T-helper 2 cell treated with Interferon-gamma antibody and Interleukin-4, amounts not matched to agents 5 μg/mL and 100 μg/mL, for 36 hours (primary cell): ENCODE measurements at places on chromosomes 4 and X.

DNA sequence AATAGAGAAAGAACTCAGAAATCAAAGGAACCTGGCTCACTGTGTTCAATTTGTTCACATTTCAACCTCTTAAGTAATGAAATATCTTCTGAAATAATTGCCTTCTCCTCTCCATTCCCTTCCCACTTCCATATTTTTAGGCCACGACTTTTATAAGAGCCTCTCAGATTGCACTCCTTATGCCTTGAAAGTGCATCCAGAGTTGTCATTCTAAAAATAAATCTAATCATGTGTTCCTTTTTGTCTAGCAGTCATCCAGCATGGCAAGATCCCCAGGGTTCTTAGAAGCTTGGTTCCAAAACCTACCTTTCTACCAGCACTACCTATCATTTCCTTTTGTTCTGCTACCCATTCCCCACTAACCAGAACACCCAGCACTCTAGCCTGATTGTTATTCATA lies 42.4 kb upstream of the RPA4 start:
- DNase-seq, result no peak

GRCh38 chrX:71214604-71215337 lies 8.3 kb upstream of the GJB1 start:
- DNase-seq, result no peak

DNA sequence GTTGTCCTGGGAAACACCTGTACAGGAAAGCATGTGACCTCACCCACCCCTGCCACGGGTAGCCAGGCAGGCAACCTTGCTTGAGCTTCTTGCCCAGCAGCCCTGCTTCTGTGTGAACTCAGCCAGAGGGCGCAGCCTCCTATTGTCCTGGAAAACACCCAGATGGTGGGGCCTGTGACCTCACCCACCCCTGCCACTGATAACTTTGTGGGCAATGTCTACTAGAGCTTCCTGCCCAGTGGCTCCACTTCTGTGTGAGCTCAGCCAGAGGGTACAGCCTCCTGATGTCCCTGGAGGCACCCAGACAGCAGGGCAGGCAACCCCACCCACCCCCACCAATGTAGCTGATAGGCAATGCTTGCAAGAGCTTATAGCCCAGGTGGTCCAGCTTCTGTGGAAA lies 146.3 kb downstream of the DTHD1 start:
- DNase-seq, result no peak

- DNase-seq, result no peak
These were observed 17.9 kb upstream of the PDE5A start for GRCh38 chr4:119646347-119647071.

DNA sequence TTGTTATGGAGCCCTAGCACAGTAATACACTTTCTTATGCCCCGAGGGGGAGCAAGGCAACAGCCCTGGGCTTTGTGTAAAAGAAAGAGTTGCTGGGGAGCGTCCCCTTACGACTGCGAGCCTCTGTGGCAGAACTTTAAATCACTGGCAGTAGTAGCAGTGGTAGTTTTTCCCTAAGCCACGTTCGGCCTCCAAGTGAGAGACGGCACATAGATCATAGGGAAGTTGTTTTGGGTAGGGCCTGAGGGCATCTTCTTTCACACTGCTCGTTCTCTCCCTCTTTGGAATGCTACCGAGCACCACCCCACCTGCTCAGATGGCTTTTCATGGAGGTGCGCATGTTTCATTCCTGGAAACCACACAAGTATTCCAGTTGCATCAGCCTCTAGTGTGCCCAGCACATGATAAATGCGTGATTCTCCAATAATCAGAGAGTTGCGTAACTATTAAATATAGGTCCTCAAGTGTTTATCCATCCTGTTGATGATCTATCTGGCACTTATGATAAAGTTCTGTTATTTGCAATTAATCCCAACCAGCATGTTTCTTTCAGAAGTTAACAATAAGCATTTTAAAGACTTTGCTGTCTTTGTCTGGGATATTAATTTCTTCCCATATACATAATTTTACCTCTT lies 7.0 kb upstream of the SYNPO2 start:
- no peak for DNase-seq

GRCh38 chrX:110310896-110311295 lies 7.0 kb downstream of the AMMECR1 start:
- DNase-seq, result peak; percentile 37

DNA sequence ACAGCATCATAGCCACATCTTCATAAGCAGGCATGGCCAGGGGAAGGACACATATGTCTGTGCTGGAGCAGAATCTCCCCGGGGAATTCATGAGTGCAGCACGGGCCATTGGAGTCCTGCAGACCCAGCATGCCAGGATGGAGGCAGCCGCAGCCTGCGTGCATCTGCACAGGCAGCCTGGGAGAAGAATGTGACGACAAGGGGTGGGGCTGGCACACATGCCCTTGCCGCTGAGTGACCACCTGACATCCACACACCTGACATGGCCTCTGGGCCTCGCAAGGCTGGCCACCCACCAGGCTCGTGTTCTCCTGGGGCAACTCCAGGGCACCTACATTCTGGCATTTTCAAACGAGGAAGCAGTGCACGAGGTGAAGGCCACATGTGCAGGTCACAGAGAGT lies 66.2 kb upstream of the AFAP1 start:
- DNase-seq, result no peak

- DNase-seq, result no peak
These were observed 363.0 kb upstream of the ZCCHC13 start for GRCh38 chrX:73940893-73941470.

DNA sequence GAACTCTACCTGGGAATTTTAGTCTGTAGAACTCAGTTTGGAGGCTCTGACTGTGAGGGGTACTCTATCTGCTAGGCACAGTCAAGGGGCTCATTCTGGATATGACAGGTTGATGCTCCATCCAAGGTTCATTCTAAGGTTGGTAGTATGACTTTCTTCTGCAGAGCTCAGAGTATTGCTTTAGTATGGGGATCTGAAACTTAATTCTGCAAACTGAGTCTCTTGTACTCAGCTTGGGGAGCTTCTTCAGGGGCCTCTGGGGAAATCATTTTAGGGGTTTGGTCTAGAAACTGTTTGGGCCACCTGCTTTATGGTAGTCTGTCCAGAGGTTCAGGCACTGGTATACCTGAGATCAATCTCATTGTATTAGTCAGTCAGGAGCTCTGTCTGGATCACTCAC lies 9.7 kb upstream of the TSR2 start:
- DNase-seq, result no peak

DNA sequence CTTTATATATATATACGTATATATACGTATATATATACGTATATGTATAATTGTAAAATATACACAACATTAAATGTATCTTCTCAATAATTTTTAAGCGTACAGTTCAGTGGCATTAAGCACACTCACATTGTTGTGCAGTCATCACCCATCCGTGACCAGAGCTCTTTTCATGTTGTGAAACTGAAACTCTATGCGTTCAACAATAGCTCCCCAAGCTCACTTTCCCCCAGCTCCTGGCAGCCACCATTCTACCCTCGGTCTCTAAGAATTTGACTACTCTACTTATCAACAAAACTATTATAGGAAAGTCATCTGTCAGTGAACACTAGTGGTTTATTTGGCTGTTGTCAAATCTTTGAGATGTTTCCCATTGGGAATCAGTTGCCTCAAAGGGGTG lies 621.8 kb upstream of the GALNT7 start:
- no peak for DNase-seq

GRCh38 chr4:102326951-102327350 lies 18.3 kb downstream of the SLC39A8 start:
- no peak for DNase-seq

DNA sequence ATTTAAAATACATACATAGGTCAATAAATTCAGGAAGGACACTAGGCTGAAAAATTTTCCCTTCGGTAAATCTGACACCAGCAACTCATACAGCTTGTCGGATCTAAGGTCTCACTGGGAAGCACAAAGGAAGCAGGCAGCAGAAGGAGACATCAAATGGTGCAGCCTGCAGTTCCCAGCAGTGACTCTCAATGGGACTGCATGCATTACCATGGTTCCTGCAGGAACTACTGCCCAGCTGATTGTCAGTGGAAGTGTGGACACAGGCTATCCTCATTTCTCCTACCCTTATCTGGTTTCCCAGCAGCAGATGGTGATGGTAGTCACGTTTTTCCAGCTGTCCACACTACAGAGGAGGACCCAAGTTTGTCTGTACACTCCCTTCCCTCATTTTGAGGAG lies 113.3 kb downstream of the PPP1R2C start:
- no peak for DNase-seq

DNA sequence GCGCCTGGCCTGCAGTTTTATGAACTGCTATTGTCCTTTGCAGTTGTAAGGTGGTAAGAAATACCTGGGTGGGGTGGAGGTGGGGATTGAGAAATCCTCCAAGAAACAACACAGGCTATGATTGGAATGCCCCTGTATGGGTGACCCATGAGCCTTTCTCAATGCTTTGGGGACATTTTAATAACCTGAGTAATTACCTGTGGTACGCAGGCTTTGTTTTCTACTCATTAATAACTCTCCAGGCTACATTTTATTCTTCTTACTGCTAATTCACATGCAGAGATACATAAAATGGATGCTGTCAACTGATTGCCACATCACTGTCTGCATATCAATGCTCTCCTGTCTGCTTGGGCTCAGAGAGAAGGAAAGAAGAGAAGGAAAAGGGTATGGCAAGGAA lies 41.8 kb downstream of the PHEX start:
- no peak for DNase-seq

- DNase-seq, result no peak
These were observed 19.9 kb downstream of the ARHGEF38 start for GRCh38 chr4:105572296-105572695.

GRCh38 chrX:106917830-106918500 lies 2.2 kb upstream of the CLDN2 start:
- no peak for DNase-seq

GRCh38 chr4:35963974-35964515 lies 280.3 kb downstream of the ARAP2 start:
- no peak for DNase-seq

DNA sequence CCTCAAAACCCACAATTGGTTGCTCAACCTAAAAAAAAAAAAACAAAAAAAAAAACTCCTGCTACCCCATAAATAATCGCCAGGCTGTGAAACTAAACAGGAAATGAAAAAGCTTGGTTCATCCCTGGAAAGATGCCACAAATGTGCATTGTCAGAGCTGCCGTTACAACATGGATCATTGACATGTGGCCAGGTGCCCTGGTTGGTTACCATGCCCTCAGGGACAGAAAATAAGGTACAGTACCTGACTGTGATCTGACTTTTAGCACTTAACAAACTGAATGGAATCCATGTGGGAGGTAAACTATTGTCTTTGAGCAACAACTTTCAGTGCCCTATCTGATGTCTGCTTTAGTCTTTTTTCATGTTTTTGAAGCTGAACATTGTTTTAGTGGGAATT lies 118.0 kb upstream of the RPL34 start:
- no peak for DNase-seq

DNA sequence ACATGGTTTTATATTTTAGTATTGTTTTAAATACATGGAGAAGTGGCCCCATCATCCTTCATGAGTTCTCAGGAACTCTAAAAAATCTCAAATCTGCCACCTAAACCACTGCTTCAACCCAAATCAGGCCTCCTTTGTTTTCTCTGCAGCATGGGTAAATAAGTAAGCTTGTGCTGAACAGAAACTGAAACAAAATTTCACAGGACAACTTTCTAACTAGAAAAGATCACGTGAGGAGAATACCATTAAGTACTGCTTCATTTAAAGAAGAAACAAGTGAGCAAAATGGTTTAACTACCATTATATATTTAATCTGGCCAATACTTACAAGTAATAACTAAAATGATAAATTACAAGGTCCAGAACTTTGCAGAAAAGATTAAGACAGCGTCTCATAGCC lies 2.5 kb downstream of the ARAP2 start:
- DNase-seq, result no peak

- DNase-seq, result peak; percentile 69
These were observed 11.2 kb upstream of the BCOR start for GRCh38 chrX:40108959-40109287.

GRCh38 chrX:12984603-12985319 lies 9.9 kb downstream of the TMSB4X start:
- DNase-seq, result peak; percentile 48

- no peak for DNase-seq
These were observed 76.1 kb downstream of the MANBA start for GRCh38 chr4:102684610-102685052.

- DNase-seq, result no peak
These were observed 2.1 kb upstream of the CCNG2 start for GRCh38 chr4:77154761-77155499.

DNA sequence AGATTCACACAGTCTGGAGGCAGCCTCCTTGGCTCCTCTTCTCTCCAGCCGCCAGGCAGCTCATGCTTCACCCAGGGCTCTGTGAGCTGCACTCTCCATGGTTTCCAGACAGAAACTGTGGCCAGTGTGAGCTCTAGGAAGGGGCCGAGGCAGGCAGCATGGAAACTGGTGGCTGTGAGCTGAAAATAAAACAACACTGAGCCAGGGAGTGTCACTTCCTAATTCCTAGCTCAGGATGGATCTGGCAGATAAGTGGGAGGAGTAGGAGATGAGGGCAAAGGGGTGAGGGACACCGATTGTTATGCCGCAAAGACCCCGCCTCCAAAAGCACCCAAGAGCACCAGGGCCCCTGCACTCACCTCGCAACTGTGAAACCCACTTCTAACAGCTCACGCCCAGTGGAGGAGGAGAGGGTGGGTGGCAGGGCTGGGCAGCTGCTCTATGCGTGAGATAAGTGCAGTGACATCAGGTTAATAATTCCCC lies 69.8 kb downstream of the FHDC1 start:
- DNase-seq, result no peak

DNA sequence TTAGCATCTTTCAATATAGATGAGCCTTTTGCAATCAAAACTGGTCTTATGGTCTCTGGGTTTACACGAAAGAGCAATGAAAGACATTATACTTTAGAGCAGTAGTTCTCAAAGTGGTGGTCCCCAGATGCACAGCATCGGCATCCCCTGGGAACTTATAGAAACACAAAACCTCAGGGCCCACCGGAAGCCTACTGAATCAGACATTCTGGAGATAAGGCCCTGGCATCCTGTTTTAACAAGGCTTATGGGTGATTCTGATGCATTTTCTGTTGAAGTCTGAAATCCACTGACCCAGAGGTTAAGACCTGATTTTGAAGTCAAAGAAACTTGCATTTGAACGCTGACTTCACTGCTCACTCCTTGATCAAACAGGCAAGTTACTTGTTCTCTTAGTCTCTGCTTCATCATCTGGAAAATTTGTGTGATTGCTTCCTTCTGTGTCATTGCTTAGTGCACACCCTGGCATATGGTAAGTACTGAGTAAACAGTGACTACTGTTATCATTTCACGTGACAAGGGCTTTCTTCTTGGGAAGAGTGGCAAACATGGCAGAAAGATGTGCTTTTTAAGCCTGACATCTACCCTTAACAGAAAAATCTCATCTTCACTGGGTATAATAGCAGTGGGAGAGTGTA lies 14.5 kb downstream of the CHRNA9 start:
- DNase-seq, result no peak

GRCh38 chr4:57154926-57155325 lies 44.7 kb upstream of the IGFBP7 start:
- no peak for DNase-seq

DNA sequence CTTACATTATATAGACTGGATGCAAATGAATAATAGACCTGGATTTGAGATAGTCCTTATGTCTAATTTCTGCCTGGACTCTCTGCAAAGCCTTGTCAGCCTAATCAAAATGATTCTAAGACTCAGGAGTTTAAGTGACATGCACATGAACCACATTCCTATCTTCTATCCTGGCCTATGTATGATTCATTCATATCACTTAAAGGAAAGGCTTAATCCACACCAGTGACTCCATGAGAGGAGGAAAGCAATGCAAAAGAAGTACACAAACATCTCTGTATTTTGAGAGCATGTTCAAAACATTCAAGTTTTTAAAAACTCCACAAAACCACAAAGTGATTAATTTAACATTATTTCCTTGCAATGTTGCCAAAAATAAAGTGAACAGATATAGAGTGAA lies 14.6 kb downstream of the AMOT start:
- DNase-seq, result no peak
